Hematopoietic multipotent progenitor cell treated with erythropoietin and hydrocortisone succinate and interleukin-3 and kit ligand, for 15 days (in vitro differentiated cells): ENCODE measurements at places on chromosomes 5 and 9.

DNA sequence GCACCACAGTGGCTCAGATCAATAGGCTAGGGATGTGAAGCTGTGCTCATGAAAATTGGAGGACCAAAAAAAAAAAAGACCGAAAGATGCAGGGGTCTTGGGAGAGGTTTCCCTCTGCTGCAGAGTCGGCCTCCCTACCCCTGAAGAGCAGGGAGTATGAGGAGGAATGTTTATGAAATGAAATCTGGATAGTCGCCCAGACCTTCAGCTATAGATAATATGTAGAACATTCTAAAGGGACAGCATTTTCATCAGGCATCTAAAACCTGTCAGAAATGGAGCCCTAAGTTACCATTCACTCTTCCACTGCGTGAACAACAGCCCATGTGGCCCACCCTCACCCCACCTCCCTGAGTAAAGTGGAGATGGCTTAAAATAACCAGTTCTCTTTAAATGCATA, 122.9 kb downstream of the TMEM174 start:
- no peak for DNase-seq

DNA sequence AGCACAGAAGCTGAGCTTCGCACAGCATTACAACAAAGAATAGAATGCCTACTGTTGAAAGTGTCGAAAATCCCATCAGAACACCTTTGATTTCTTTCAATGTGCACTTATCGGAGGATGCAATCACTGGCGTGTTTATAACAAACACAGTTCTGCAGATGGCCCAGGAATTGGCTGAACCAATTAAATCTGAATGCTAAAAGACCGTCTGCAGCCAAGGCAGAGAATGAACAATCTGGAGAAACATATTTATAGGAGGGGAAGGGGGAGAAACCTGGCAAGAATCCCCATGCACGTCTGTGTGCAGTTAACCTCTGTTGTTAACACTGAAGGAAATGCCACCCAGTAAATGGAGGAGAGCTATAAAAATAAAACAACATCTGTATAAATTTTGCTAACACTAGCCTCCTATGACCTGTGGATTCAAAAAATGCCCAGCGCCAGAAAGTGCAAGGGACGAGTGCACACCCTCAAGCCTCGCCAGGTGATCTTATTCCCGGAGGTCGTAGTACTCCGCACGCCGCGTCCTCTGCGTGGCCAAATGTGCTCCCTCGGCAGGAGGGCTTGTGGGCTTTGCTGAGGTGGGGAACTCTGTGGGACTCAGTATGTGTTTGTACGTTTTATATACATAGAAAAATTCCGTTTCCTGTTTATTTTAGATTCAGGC, 56.8 kb downstream of the PTCH1 start:
- DNase-seq = no peak

DNA sequence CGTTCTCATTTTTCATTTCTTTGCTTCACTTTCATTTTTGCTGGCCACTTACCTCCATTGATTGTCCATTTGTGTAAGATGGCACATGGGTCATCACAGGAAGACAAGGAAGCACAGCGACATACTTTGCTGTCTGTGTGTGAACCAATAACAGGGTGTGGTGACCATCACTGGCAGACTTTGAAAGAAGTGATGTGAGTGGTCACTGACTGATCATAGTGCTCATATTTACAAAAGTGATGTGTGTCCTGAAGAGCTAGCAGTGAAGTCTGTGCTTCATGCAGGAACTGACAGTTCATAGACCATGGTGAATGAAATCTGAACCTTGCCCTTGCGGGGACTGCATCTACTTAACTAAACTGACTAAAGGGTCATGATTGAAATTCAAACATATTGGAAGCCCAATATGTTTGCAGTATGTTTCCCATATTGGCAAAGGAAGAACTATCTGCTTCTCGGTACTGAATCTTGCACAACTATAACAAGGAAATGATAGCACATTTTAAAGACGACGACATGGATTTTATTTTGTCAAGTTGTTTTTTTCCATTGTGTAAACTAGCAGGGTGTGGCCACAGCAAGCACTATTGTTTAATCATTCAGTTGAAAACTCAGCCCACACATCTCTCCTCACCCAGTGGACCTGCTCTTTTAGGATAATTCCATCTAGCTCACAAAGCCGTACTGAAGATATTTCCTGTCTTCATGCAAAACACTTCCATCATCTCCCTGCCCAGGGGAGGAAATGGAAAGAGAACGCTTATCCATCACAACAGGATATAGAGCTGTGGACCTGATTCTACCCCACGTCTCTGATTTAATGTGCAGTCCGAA, 232.0 kb upstream of the ANKRD55 start:
- no peak for DNase-seq

GRCh38 chr9:129702589-129703520, 37.4 kb downstream of the PRRX2 start:
- no peak for DNase-seq

GRCh38 chr9:99416007-99416406, 193.9 kb downstream of the SEC61B start:
- DNase-seq = no peak

DNA sequence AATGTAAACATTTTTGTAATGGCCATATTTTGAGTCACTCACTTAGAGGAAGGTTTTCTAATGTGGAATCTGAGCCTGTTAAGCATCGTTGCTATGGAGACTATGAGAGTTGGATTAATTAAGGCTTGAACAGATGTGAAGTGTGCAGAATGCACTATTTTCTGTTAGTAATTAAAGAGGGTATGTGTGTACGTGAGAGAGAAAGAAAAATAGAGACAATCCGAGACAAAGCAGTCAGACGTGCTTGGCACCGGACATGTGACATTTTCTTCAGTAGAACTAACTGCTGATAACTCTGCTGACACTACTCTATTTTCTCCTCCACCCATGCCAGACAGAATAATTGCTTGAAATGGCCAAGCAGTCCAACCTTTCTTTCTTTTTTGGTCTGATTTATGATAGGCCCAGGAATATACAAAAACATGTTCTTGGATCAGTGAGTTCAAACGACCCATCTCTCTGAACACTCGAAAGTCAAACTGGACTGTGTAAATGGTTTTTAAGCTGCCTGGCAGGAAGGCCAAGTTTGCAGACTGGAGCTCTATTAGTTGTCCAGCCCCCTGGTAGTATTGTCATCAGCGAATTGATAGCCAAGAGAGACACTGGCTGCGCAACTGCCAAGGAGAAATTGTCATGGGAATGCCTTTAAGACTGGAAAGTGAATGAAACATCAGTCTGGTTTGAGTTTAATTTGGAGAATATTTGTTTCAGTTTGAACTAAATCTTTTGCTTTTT, 322.1 kb downstream of the ARHGEF28 start:
- no peak for DNase-seq

- DNase-seq = peak; percentile 77
These were observed 4.6 kb downstream of the TEX48 start for GRCh38 chr9:114677418-114677817.

- DNase-seq = peak; percentile 64
These were observed 707 bp downstream of the PIP5K1B start for GRCh38 chr9:68705531-68706362.

DNA sequence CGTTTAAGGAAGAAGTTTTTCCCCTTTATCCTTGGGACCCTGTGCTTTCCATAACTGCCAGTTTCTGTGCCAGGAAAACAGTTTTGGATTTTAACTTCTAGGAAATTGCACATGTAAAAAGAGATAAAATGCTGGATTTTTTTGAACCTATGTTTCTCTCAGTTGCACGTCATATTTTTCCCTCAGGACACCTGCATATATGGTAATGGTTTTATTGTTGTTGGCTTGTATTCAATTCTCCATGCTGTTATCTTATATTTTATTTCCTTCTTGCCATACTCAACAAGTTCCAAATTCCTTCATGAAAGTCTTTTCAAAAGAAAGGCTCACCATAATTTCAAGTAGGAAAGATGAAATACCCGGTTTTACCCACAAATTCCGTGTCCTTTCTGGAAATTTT, 7.9 kb upstream of the ADAMTSL1 start:
- DNase-seq = no peak

DNA sequence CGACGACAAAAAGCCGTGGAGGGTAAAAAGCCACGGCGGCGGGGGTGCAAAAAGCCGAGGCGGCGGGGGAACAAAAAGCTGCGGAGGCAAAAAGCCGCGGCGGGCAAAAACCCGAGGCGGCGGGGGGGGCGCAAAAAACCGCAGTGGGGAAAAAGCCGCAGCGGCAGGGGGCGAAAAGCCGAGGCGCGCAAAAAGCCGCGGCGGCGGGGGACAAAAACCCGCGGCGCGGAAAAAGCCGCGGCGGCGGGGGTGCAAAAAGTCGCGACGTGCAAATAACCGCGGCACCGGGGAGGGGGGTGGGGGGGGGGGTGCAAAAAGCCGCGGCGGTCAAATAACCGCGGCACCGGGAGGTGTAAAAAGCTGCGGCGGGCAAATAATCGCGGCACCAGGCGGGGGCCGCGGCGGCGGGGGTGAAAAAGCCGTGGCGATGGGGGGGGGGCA, 511.5 kb downstream of the FOXD4L5 start:
- DNase-seq = no peak

- DNase-seq = no peak
These were observed 5.8 kb downstream of the ACTL7A start for GRCh38 chr9:108867829-108868228.

GRCh38 chr5:5497152-5497788, 74.8 kb downstream of the ICE1 start:
- DNase-seq = no peak

DNA sequence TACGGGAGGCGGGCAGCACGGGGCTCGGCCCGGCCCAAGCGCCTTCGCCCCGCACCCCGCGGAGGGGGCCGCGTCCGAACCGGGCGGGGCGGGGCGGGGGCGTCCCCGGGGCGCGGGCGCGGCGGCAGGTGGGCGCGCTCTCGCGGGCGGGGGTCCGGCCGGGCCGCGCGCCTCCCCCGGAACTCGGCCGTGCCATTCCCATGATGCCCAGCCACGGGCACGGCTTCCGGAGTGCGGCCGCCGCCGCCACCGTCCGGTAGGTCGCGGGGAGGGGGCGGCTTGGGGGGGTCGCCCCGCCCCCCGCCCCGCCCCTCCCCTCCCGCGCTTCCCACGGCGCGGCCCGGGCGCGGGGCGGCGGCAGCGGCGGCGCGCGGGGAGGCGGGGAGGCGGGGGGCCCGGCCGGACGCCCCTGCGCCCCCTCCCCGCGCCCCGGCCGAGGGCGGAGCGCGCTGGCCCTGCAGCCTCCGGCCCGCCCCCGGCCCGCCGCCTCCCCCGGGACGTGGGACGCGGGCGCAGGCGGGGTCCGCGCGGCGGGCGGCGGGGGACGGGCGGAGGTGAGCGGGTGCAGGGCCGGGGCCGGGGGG, at the start of gene PPP1R26:
Gene PPP1R26 (plus strand): TSS at position 314 of the 584 bp plus-strand sequence. CDS start 4,729 bp downstream, outside the sequence.
- DNase-seq = no peak

DNA sequence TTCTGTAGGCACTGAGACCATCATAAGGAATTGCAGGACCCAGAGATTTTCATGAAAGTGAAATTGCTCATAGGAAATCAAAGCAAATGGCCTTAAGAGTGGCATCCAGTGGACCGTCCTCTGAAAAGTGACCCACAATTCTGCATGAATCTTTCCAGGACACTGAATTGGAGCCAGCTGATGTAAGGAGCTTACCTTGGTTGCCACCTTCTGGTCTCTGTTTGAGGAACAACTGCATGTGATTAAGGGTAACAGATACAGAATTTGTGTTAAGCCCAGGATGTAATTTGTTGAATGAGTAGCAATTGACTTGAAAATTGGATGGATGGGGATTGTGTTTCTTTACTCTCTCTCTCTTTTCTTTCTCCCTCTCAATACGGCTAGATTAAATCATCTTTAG, 49.9 kb upstream of the GAS1 start:
- no peak for DNase-seq

DNA sequence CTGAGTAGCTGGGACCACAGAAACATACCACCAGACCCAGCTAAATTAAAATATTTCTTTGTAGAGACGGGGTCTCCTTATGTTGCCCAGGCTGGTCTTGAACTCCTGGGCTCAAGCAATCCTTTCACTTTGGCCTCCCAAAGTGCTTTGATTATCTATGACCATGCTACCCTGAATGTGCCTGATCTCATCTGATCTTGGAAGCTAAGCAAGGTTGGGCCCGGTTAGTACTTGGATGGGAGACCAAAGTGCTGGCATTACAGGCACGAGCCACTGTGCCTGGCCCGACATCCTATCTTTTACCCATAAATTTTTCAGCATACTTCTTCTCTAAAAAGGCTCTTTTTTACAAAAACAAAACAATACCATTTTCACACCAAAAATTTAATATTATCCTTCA, 137.0 kb upstream of the LRRTM2 start:
- no peak for DNase-seq

- no peak for DNase-seq
These were observed 408.9 kb upstream of the MPDZ start for GRCh38 chr9:13688223-13688989.

DNA sequence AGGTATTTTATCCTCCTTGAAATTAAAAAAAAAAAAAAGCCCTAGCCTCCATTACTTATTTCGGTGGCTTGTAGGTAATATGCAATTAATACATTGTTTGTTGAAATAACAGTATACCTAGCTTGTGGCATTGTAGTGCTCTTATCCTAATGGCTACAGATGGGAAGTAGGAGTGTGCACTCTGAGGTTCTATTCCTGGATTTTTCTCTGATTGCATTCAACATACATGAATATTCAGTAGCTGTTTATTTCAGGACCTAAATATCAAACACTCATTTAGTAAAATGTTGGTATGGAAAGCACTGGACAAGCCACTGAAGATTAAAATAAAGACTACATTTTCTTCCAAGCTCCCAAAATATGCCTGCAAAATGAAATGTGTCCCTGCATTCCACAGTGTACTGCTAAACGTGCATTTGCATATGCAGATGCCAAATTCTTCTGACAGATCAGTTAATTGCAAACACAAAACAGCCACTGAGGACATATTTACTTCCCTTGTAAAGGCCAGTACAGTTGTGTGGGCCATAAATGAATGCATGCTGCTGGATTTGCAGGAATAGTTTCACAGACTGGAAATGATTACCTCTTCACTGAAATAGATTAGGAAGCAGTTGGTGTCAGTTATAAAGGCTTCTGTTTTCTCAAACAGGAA, 826.1 kb downstream of the PRELID2 start:
- DNase-seq = no peak

DNA sequence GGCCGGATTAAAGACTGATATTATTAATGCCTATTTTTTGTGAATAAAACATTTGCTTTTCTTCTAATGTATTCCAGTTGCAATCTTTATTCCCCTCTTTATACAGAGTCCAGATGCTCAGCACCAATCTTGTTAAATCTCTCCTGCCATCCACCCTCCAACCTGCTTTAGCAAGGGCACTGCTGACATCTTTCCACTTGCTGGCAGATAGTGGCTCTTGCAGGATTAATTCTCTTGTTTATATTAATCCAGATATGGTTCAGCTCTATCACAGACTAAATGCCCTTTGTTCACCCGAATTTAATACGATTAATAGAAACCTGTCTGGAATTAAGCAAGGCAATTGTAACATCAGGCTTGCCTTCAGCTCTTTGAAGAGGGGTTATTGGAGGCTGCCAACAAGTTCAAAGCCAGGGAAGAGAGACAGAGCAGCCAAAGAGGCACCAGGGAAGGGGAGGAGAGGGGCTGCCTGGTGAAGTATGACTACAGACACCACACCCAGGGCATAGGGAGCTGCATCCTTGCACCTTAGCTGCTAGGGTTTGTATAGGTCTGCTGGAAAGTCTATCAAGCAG, 236.2 kb downstream of the SAXO1 start:
- DNase-seq = no peak
